ENCODE measurements at places on chromosomes 12 and 14.

DNA sequence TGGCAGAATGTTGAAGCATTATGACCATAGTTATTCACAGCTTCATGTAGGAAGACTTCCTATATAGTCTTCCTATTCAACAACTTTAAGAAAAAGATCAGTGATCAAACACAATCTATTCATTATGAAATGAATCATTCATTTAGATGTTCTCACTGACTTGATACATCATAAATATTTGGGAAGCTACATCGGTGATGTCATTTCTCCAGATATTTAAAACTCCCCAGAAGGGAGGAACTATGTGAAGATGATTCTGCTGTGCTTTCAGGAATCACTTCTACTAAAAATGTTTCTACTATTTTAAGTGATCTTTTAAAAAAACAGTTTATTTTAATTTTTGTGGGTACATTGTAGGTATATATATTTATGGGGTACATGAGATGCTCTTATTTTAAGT lies 316.4 kb downstream of the BCAT1 start:
- DNase-seq, result no peak

- no peak for DNase-seq
Measured at GRCh38 chr14:31529053-31529452, 32.2 kb upstream of the NUBPL start.

- no peak for DNase-seq
Measured at GRCh38 chr12:78118486-78118885, 287.8 kb downstream of the NAV3 start.

DNA sequence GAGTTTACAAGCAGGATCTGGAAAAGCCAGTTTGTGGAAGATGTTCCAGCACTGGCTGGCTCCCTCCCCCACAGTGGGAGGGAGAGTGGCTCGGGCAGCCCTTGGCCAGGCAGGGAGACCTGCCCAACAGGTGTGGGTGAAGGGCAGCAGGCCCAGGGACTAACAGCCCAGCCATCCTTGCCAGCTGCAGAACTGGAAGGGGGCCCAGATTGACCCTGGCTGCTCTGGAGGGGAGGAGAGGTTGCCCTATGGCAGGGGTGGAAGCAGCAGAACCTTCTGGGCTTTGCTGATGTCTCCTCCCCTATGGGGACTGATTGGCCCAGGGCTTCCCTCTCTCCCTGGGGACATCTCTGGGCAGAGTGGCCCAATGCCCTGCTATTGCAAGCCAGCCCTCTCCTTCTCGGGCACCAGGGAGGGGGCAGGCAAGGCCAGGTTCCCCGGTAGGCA lies 20.5 kb downstream of the IRF2BPL start:
- DNase-seq, result peak; percentile 49

DNA sequence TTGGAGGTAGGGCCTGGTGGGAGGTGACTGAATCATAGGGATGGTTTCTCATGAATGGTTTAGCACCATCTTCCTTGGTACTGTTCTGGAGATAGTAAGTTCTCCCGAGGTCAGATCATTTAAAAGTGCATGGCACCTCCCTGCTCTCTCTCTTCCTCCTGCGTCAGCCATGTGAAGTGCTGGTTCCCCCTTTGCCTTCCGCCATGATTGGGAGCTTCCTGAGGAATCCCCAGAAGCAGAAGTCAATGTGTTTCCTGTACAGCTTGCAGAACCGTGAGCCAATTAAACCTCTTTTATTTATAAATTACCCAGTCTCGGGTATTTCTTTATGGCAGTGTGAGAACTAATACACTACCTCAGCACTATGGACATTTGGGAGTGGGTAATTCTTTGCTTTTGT lies 4.8 kb upstream of the LGMN start:
- no peak for DNase-seq

DNA sequence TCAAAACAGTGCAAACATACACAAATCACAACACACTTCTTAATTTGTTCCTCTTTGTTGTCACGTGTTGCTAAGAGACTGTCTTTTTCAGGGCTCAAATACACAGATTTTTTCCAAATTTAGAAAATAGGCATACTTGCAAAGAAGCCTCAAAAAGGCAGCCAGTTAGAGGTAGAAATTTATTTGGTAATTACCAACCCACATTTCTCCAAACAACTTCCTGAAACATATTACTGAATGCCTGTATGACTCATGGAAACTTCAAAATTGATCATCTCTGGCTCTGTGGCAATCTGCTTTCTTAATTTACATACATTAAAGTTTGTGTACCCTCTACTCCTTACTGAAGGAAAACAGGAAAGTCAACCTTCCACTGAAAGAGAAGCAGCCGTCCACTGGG lies 36.4 kb downstream of the PPM1H start:
- DNase-seq, result no peak

DNA sequence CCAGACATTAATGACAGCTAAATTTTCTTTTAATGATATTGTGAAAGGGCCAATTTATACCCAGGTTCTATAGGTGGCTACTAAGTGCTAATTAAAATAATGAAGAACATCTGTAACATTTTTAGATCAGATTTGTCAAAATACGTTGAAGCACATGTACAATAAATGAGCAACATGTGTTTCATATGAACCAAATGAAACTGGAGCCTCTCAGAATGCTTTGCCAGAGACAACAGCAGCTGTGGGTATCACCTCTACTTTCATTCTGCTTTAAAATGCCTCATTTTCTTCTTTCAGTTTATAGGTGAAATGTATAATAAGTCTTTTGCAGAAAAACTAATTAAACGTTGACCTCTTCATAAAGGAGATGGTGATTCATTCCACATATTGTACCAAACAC lies 26.1 kb upstream of the MYF6 start:
- DNase-seq, result no peak

- no peak for DNase-seq
Measured at GRCh38 chr14:92930737-92931602, 8.0 kb downstream of the CHGA start.

GRCh38 chr12:117742721-117743120 lies 226.1 kb downstream of the KSR2 start:
- no peak for DNase-seq

GRCh38 chr12:25052914-25053211 lies 104.0 kb upstream of the BCAT1 start:
- DNase-seq, result no peak

- no peak for DNase-seq
Measured at GRCh38 chr12:28409892-28410291, 219.6 kb downstream of the CCDC91 start.

GRCh38 chr14:52879958-52880357 lies 70.9 kb downstream of the FERMT2 start:
- no peak for DNase-seq

GRCh38 chr12:47903151-47903611 lies 1.6 kb downstream of the VDR start:
- no peak for DNase-seq

GRCh38 chr12:9084417-9084816 lies 31.3 kb downstream of the A2M start:
- DNase-seq, result no peak

DNA sequence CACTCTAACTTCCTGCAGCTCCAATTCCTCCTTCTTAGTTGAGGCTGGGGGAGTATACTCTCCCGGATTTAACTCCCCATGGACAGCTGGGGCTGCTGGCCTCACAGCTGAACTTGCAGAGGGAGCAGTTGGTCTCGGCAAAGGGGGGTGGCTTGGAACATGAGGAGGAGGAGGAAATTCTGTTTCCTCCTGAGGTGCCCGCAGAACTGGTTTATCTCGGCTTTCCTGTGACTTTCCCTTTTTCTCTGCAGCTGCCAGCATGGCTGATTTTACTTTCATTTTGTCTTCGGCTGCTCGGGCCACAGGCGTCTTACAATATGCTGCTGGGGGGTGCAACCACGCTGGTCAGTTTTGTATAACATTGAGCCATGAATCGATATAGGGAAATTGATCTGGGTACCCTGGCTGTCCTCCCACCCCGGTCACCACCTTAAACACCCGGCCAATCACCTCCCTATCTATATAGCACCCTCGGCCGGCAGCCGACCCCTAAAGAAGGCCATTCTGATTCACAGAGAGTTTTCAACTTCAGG lies 1317.6 kb downstream of the TMEM121 start:
- DNase-seq, result peak; percentile 13

GRCh38 chr12:4563336-4563735 lies 1.3 kb downstream of the DYRK4 start:
- no peak for DNase-seq

DNA sequence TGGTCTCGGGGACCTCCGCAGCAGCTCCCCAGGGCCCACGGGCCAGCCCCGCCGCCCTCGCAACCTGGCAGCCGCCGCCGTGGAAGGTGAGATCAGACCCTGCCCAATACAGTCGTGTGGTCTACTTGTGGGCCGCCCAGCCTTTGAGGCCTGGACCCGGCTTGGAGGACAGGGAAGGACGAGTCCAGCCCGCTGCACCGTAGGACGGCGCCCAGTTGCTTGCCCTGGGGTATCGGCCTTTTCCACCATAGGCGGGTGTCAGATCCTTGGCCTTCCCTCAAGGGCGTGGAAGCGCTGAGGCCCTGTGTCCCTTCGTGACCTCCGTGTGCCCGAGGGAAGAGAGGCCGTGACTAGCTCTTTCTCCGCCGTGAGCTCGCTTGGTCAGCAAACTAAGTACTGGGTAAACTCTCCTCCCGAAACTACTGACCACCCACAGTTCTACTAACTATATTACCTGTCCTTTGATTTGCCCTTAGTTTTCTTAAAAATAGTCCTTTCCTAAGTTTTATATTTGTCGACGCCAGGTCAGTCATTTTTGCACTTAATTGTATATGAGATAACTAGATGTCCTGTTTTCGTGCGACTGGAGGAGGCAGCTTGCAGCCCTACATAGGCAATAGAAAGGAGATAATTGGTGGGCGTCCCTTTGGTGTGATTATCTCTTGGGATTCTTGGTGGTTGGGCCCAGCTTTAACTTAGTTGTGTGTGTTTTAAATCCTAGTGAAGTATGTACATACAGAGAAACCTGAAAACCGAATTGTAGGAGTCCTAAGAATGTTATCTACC lies 757 bp downstream of the SLC25A3 start:
- peak; percentile 36 for DNase-seq

- peak; percentile 58 for DNase-seq
Measured at GRCh38 chr12:15706010-15706676, 83.0 kb downstream of the EPS8 start.

DNA sequence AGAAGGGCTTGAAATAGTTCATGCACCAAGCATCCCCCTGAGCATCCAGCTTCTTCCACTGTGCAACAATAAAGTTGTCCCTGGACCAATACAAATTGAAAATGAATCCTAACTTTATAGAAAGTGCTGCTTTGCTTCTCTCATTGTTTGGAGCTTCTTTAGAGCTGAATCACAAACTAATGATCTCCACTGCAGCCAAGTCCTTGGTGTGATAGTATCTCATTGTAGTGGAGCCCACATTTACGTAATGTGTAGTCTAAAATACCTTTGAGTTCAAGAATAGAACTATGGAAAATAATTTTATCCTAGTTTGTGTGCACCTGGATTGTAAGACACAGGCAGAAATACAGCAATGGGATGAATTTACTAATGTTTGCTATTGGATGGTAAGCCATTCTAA lies 319.9 kb downstream of the EGLN3 start:
- no peak for DNase-seq
